ENCODE measurements at places on chromosomes 6 and 20.

DNA sequence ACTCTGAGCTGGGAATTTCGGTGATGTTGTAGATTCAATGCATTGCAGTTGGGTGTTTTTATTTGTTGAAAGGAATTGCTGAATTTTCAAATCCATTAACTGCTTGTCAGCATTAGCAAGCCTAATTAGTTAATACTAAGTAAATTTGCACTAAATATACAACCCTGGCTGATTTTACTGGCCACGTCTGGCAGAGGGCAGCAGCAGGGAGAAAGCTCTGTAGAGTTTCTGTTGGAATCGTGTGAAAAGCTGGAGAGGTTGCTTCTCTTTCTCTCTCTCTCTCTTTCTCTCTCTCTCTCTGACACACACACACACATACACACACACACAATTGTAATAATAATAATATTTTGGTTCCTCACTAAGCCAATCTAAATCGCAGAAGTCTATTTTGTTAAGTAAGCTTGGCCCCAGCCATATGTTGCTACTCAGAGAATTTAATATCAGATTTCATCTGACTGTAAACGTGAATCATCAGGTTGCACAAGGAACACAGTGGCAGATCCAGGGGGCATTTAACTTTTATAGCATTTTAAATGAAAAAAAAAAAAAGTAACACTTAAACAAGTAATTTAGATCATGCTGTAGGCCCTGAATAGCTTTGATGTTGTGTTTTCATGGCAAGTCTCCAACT, 289.5 kb downstream of the ESR1 start:
- peak; percentile 93 for DNase-seq

- no peak for DNase-seq
These were observed 157.5 kb downstream of the SCP2D1 start for GRCh38 chr20:18971121-18971520.

DNA sequence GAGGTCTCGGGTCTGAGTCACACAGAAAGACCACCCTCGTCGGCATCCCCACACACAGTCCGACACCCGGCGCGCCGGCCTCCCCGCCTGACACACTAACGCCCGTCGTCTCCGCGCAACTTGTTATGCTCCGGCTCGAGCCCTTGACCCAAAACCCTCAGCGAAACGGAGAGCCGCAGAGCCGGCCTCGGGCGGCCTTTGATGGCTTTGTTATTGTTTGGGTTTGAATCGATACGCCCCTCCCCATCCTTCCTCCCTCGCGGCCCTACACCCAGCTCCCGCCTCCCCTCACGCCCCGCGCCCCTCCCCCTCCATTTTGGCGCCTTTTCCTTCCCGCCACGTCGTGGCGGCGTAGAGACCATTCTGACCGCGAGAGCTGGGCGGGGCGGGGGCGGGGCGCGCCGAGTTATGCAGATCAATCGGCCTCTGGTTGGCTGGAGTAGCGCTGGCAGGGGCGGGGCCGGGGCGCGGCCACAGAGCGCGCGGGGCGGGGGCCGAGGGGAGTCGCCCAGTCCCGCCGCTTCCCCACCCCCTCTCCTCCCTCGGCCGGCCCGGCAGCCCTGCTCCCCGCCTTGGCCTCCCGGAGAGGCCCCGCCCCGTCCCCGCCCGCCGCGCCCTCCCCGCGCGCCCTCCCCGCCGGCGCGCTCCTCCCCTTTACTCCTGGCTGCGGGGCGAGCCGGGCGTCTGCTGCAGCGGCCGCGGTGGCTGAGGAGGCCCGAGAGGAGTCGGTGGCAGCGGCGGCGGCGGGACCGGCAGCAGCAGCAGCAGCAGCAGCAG, at the start of gene PIM1:
Gene PIM1 (plus strand): TSS at position 657 of the 777 bp plus-strand sequence. CDS start 424 bp downstream, outside the sequence.
- peak; percentile 98 for DNase-seq

DNA sequence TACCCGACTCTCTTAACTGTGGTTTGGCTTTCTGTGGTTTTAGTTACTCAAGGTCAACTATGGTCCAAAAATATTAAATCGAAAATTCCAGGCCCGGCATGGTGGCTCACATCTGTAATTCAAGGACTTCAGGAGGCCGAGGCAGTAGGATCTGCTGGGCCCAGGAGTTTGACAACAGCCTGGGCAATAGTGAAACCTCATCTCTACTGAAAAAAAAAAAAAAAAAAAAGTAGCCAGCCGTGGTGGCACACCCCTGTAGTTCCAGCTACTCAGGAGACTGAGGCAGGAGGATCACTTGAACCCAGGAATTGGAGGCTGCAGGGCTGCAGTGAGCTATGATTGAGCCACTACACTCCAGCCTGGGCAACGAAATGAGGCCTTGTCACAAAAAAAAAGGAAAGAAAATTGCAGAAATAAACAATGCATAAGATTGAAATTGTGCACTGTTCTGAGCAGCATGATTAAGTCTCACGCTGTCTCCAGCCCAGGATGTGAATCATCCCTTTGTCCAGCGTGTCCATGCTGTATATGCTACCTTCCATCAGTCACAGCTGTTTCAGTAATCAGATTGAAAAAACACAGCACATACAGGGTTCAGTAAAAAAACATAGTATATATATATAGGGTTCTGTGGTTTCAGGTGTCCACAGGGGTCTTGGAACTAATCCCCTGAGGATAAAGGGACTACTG, 40.7 kb downstream of the RGS17 start:
- DNase-seq, result peak; percentile 84

- DNase-seq, result peak; percentile 59
These were observed 59.6 kb downstream of the DOK5 start for GRCh38 chr20:54535033-54535432.

- DNase-seq, result no peak
These were observed 21.5 kb upstream of the TMEM30A start for GRCh38 chr6:75306064-75306463.

DNA sequence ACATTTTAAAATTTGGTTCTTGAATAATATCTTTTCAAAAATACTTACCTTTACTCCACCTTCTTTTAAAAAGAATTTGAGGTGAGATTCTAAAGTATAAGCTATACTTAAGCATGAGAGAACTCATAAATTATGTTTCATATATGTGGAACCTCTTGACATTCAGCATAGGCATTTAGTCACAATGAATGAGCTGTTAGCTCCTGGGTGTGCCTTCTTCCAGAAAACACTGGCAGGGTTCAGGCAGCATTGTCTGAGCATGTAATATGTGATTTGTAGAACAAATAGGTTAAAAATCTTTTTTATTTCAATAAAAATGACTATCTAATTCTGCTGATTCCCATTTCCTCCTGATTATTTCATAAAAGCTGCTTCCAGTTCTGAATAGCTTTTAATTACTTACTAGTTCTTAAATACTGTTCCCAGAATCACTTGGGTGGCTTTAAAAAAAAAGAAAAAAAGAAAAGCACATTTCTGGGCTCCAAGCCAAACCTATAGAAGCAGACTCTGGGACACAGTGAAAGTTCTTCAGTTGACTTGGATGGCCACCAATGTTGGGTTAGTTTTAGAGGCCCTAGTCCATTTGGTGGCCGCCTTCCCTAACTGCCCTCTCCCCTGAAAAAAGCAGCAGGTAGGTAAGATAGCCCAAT, 20.2 kb downstream of the RNF8 start:
- DNase-seq, result peak; percentile 26

DNA sequence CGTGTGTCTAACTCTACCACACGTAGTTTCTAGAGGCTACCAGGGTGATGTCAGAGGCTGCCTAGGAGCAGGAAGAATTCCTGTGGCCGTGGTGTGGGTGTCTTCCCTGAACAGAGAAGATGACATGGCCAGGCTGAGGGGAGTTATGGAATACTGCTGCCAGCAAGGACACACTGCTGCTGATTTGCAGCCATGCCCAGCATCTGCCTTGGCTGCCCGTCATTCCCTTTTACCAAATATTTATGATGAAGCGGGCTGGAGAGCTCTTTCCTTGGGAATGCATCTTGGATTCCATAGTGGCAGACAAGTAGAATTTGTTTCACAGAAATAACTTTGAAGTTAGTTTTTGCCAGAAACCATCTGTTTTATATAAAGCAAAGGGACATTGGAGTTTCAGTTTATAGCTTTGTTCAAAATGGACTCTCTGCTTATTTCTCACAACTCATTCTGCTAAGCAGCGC, 80.8 kb upstream of the VSTM2L start:
- peak; percentile 96 for DNase-seq

DNA sequence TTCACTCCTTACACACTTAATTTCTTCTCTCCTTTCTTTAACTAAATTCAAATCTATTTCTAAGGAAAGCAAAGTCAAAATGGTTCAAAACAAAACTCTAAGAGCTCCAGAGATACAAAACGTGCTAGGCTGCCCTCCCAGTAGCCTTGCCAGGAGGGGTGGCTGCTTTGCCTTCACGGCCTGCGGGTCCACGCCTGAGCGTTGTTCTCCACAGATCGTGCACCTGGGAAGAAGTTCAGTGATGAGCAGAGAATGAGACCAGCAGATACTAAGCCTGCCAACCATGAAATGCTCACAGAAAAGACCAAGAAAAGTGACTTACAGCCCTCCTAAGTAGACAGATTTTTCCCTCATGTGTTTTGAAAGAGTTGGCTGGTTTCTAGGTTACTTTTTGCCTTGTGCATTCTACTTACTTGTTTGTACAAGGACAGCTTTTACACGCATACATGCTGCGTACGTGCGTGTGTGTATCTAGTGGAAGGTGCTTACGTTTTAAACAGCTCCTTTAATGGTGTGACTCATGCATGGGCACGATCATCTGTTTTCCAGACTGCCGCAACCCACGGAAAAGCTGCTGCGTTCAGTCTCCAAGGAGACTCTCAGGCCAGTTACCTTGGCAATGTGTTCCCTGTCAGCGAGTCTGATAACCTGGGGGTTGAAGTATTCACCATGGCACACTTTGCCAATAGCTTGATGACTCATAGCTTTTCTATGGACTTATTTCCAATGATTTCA, 32.4 kb upstream of the PBOV1 start:
- peak; percentile 48 for DNase-seq

GRCh38 chr6:24060982-24061754, 64.8 kb upstream of the NRSN1 start:
- DNase-seq, result no peak

DNA sequence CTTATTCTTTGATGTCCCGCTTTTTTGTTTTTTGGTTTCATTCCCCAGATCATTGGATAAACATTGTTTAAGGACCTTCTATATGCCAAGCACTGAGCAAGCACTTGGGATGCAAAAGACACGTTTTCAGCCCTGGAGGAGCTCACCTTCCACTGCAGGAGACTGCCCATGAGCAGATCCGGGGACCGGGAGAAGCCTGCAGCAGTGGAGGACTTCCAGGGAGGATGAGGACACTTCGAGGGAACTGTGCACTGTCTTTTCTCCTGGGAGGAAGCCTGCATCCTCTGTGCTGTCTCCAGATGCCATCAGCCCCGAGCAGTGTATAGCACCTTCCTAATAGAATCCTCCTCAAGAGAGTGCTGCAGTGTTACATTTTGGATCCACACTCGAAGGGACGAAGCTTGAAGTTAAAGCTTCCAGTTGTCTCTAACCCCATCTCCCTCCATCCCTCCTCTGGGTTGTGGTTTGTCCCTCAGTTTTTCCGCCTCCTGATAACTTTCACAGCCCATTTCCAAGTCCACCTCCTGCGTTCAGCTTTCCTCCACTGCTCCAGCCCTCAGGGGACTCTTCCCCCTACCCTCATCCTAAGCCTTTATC, 5.8 kb upstream of the KCNG1 start:
- DNase-seq, result no peak

GRCh38 chr20:60310560-60311349, 352.5 kb downstream of the CDH26 start:
- DNase-seq, result no peak

GRCh38 chr20:32315891-32316290, 38.4 kb downstream of the KIF3B start:
- DNase-seq, result no peak

DNA sequence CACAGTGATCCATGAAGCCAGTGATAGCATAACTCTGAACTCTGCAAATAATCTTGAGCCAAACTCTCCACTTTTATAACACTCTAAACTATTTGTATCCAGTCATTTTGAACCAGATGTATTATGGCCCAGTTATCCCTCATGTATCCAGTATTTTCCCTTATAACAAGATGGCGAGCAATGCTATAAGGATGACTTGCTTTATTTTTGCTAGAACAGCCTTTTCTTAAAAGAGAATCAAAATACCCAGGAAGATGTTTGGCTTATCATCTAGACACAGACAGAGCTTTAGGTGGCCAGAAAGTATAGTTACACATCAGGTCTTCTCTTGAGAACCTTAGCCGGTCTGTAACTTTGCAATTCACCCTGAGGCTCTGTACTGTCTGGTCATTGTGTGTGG, 81.0 kb downstream of the DOK5 start:
- DNase-seq, result no peak

DNA sequence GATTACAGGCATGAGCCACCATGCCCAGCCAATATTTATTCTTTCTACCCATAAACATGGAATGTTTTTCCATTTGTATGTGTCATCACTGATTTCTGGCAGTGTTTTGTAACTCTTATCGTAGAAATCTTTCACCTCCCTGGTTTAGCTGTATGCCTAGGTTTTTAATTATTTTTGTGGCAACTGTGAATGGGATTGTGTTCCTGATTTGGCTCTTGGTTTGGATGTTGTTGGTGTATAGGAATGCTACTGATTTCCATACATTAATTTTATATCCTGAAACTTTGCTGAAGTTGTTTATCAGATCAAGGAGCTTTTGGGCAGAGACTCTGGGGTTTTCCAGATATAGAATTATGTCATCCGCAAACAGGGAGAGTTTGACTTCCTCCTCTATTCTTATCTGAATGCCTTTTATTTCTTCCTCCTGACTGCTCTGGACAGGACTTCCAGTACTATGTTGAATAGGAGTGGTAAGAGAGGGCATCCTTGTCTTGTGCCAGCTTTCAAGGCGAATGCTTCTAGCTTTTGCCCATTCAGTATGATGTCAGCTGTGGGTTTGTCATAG, 198.6 kb downstream of the ZDHHC14 start:
- no peak for DNase-seq

- DNase-seq, result no peak
These were observed 9.7 kb upstream of the CCR6 start for GRCh38 chr6:167113047-167113754.

GRCh38 chr6:54308289-54308985, at the start of gene TINAG:
TSS of gene TINAG (plus strand) at chr6:54308441. CDS start at chr6:54308551, 110 bp downstream.
- no peak for DNase-seq

DNA sequence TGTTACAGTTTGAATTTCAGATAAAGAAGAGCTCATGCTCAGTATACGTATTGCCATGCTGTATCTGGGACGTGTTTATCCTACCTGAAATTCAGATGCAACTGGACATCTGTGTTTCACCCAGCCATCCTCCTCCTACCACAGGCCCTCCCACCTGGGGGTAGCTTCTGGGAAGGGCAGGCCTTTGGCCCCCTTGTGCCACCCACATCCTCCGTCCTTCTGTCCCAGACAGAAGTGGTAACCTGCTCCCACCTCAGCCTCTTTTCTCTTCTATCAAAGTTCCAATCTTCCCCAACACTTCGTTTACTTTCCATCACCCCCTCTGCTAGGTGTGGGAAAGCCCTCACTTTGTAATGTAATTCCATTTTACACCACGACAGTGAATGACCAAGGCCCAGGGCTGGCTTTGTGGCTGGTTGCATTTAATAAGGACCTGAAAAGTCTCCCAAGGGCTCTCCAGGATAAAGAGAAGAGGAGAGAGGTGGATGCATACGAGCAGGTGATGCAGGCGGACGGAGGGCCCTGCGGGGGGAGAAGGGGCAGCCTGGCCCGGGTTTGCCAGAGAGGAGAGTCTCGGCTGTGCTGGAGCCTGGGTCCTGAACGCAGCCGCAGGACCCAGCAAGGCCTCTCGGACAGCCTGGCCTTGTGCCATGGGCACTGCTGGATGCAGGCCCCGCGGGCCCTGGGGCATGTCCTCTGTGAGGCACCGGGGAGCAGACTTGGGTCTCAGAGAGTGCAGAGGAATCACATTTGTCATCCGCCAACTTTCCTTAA, 98.4 kb downstream of the PSMB1 start:
- DNase-seq, result no peak

- no peak for DNase-seq
These were observed 415 bp upstream of the CUL9 start for GRCh38 chr6:43181621-43181941.

GRCh38 chr6:30974490-30975252, 8.8 kb upstream of the MUC21 start:
- DNase-seq, result no peak
